CD4-positive, alpha-beta T cell treated with Interferon gamma for 1 hour (primary cell): ENCODE measurements at places on chromosomes 1 and 21.

- no peak for DNase-seq
Observed at GRCh38 chr1:234212764-234213657, 160.2 kb upstream of the COA6 start.

DNA sequence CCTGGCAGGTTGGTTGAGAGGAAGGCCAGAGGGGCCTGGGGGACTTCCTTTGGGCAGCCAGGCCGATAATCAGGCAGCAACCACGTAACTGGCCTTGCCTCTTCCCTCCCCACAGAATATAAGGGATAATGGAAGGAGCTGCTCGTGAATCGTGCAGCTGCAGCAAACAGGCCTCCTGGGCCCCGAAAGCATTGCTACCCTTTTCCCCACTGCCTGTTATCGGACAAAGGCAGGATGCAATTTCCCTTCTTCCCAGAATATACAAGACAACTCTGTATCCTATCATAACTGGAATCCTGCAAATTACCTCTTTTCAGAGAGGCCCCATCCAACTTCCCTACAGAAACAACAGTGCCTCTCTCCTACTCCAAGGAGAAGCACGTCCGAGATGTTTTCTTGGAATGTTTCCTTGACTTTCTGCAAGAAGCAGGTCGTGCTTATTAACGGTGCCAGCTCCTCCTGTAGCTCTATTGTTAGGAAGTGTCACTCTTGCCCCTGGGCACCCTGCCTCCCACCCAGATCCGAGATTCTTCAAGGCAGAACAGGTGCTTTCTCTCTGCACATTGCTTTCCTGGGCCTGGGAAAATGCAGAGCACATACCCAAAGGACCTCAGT, 106.0 kb upstream of the TIAM1 start:
- DNase-seq, result no peak

DNA sequence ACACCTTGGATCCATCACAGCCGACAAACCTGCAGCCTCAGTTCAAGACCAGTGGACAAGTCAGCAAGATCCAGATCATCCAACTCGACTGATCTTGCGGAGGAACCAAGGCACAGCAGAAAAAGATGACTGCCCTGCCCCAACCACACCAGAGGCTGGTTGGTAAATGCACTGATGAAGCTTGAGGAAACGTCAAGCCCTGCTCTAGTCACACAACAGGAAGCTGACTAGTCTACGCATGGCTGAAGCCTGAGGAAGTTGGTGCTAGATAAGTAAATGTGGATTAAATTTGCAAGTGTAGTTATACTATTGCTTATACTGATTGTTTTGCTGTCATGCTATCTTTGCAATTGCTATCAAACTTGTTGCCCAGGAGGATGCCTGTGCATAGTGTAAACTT, 89.0 kb downstream of the LIPI start:
- DNase-seq, result no peak

GRCh38 chr1:89125240-89125912, 538 bp downstream of the GBP2 start:
- DNase-seq, result no peak

DNA sequence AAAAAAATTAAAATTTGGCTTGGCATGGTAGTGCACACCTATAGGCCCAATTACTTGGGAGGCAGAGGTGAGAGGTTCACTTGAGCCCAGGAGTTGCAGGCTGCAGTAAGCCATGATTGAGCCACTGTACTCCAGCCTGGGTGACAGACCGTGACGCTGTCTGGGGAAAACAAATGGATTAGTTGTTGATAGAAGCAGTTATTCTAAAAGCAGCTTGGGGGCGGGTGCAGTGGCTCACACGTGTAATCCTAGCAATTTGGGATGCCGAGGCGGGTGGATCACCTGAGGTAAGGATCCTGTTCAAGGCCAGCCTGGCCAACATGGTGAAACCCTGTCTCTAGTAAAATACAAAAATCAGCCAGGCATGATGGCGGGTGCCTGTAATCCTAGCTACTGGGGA, 40.3 kb downstream of the KIF1B start:
- DNase-seq, result no peak

- DNase-seq, result no peak
Observed at GRCh38 chr1:171160211-171160610, 24.9 kb upstream of the FMO2 start.

GRCh38 chr1:39509360-39510009, 18.0 kb downstream of the BMP8A start:
- DNase-seq, result no peak

- DNase-seq, result no peak
Observed at GRCh38 chr1:167276969-167277368, 56.3 kb downstream of the POU2F1 start.

DNA sequence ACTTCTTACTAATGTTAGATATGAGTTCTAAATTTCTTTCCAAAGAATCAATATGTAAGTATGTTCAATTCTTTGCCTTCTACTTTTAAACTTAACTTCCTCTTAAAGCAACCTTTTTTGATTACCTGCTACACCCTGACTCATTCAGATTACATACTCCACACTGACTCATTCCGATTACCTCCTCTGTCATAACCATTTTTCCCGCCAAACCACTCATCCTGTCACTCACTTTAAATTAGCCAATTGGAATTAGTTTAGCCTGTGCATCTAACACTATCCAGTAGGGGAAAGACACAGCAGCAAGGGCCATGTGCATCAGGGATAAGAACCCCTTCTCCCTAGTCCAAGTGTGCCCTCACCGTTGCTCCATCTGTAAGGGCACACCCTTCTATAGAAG, 815.5 kb downstream of the BRINP3 start:
- no peak for DNase-seq

DNA sequence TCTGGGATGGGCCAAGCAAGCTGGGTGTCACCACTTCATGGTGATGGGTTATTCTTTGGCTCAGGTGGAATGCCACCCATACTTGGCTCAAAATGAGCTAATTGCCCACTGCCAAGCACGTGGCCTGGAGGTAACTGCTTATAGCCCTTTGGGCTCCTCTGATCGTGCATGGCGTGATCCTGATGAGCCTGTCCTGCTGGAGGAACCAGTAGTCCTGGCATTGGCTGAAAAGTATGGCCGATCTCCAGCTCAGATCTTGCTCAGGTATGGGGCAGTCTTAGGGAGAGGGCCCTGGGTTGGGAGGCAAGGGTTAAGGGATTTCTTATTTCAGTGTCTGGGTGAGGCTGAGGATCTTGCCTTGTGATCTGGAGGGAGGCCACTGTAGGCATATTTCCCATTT, 15.4 kb upstream of the NASP start:
- no peak for DNase-seq

- no peak for DNase-seq
Observed at GRCh38 chr1:10515976-10516750, 41.4 kb downstream of the PEX14 start.

DNA sequence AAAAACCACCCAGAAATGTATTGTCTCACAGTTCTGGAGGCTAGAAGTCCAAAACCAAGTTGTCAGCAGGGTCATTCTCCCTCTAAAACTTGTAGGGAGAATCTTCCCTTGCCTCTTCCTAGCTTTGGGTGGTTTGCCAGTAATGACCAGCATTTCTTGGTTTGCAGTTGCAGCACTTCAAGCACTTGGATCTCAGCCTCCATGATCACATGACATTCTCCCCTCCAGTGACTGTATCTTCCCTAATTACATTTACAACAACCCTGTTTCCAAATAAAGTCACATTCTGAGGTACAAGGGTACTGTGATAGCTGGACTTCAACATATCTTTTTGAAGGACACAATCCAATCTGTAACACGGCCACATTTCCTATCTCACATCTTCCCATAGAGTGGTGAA, 37.2 kb downstream of the EVI5 start:
- no peak for DNase-seq
